ENCODE measurements at places on chromosomes 6 and 20.

- DNase-seq: no peak
These were observed 54.4 kb upstream of the SLCO4A1 start for GRCh38 chr20:62587757-62588402.

GRCh38 chr6:124143435-124143834, 339.8 kb downstream of the NKAIN2 start:
- DNase-seq: no peak

DNA sequence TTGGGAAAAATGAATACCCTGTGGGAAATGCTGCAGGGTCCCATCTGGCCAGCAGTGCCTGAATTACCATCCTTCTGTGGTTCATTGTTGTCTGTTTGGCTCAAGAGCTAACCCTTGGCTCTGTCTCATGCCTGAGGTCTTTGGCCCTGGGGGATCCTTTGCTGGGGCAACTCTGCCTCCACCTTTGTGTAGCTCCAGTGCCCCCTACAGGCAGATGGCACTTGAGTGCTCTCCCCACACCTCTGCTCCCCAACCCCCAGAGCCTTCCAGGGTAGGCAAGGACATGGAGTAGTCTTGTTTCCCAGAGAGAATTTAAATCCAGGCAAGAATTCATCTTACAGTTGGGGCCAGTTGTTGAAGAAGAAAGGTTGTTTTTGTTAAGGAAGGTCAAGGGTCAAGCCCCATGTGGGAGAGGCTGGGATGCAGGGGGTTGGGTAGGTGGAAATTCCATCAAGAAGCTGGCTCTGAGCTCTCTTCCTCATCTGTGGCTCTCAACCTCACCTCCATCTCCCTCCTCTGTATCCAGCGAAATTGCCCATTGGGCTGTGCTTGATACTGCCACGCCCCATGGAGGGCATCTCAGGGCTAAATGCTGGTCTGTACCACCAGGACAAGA, 44.2 kb downstream of the ZNF831 start:
- peak; percentile 79 for DNase-seq

GRCh38 chr6:105363100-105363754, 39.7 kb downstream of the PREP start:
- no peak for DNase-seq

DNA sequence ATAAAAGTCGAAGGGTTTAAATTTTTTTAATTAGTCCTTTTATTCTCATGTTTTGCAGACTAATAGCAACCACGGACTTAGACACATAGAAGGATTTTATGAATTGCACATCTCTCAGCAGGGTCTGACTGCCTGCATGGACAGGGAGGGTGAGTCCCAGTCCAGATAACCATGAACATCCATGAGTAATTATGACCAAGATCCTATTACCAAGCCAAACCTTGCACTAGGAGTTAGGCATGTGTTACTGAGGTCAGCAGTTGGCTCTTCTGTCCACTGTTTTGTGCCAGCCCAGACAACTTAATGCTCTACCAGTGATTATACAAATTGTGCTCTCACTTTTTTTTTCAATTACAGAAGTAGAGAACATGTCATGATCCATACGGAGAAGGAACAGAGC, 211.2 kb downstream of the MAFB start:
- DNase-seq: no peak

DNA sequence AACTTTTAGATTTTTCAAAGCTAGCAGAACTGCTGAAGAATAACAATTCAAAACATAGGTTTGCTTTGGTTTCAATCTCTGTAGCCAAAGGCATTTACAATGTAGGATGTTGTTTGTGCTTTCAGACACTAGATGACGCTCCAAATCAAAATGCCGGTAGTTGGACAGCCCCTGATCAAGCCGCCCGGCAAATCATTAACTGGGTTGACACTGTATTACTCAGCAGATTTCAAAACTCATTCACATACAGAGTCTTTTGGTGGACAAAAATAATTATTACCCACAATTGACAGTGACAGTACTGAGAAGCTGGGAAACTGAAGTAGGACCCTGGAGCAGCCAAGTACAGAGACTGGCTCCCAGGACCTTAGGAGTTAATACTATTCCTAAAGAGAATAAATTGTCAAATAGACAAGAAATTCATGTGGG, 21.3 kb upstream of the HFE start:
- DNase-seq: no peak

DNA sequence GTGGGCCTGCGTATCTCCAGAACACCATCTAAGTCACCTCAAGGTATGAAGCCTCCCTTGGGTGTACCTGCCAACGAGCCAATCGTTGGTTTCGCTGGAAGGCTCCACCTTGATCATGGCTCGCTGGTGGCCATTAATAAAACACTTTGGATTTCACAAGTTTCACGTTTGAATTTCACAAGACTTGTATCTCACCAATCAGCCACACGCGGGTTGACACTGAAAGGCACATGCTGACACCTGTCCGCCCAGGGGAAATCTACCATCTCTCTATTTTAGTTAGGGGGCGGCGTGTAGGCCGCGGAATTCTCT, 586 bp upstream of the HMGA1 start:
- DNase-seq: no peak

DNA sequence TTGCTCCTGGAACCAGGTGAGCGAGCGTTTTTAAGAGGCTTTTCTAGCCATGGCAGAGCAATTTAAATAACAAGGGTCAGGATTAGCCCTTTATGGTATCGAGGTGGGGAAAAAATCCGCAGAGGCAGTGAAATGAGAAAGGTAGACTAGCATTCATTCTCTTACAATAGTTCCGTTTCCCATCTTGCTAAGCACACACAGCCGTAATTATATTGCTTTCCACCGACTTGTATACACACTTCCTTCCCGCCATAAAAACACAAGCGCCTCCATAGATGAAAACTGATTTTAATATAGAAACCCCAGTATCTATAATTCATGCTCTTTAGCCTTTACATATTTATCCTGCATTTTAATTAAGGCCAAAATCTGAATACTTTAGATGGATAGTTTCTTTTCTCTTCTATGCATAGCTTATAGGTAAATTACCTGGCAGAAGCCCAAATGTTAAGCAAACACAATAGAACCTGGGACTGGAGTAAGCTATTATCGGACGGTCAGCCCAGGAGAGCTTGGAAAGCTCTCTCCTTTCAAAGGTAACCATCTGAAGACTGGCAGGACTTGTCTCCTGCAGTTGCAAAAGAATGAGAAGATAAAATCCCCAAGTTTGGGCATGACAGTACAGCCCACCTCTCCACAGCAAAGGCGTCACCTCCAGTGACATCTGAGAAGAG, 90.9 kb upstream of the MC3R start:
- no peak for DNase-seq

DNA sequence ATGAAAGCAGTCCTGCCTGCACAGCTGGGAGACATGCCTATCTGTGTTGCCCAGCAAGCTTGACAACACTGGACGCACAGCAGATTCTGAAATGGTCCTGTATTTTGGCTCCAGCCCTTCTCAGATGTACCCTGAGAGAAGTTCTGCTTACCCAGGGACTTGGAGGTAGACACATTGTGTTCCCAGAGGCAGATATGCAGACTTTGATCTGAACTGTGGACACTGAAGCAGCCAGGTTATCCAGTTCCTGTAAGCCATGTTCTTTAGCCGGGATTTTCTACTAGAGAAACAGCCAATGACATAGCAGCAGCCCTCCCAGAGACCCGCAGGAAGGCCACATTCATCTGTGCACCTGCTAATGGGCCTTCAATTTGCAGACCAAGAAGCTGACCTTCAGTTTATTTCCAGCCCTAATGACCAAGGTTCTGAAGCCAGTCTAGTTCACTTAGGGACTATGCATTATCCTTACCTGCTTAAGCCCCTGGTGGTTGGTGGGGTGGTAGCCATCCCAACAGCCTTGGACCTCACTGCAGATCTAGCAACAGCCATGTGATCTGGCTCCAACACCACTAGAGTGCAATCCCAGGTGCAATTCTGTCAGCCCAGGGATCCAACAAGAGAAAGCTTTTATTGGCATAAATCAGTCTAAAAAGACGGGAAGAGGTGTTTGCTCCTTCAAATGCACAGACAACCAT, 134.2 kb downstream of the MEI4 start:
- DNase-seq: no peak

DNA sequence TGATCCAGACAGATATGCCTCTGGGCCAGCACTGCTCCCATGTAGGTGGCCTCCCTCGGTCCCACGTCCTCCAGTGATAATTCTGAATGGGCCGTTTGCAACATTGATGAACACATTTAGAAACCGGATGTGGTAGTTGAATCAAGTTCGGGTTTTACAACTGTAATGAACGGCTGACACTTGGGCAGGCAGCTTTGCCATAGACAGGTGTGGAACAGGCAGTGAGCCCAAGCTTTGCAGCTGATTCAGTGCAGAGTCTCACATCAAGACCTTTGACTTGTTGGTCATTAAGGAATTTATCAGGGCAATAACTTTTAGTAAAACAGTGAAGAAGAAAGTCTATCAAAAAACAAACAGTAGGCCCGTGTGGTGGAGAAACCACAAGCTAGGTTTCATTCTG, 466.6 kb upstream of the AGPAT4 start:
- DNase-seq: no peak

DNA sequence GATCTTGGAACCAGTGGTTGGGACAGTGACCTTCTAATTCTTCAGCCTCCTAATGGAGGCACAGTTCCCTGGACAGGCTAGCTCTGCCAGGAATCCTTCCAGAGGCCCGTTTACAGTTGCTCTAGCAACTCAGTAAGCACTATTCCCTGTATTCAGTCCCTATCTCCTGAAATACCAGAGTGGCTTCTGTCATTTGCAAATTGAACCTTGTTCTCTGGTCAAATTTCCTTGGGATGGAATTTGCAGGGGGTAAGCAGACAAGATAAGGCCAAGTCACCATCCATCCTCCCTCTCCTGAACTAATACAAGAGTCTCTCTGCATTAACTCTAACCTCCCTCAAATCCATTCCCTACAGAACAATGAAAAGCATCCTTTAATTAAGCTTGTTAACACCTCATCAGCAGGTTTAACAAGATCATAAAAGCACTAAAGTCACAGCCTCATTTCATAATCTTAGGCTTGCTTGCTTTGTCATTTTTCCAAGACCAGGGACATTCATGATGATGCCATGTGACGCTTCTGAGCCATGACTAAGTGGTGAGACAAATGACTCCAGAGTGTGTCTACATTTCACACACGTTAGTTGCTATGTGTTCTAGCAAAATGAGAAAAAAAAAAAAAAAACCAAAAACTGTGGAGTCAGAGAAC, 37.1 kb downstream of the SLC22A23 start:
- DNase-seq: no peak

GRCh38 chr6:28208111-28208659, 16.9 kb upstream of the ZSCAN9 start:
- no peak for DNase-seq

DNA sequence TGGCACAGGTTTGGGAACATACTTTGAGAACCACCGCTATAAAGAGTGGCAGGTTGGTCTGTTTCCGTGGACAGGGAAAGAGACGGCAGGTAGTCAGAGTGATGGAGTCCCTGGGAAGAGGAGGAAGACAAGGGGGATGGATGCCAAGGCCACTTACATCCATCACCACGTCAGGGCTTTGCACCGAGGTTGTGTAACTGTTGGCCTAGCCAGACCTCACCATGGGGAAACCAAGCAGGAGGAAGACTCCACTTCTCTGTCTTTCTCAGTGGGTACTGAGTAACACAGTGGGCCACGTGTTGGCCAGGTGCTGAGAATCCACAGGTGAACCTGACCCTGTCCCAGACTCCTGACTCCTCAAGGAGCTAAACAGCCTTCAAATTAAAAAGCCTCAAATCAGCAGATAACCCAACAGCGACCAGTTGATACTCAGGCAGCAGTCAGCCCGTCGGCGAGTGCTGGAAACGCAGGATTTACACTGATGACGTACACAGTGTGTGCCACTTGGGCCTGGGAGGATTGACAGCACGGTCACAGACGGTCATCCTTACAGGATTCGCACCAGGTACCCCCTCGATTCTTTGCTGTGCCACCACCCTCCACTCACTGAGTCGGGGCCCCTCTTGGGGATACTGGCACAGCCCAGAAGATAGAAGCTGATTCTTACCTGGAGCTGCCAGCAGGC, 134.6 kb upstream of the SNX9 start:
- DNase-seq: no peak

DNA sequence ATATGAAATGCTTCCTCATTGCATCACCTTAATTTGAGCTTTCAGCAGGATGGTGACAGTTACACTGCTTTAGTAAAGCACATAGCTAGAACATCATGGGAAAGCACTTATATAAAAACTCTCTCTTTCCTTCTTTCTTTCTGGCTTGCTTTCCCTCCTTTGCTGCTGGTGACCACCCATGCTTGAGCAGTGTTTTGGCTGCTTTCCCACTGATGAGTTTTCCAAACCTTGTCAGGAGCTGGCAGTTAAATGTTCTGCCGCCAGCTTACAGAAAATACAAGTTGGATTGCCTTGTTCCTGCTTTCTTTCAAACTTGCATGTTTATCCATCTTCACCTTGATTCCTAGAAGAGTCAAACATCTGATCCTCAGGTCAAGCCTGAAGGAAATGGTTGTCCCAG, 323.9 kb downstream of the FOXA2 start:
- no peak for DNase-seq

- DNase-seq: no peak
These were observed 21.0 kb upstream of the RNF24 start for GRCh38 chr20:4036351-4036750.

DNA sequence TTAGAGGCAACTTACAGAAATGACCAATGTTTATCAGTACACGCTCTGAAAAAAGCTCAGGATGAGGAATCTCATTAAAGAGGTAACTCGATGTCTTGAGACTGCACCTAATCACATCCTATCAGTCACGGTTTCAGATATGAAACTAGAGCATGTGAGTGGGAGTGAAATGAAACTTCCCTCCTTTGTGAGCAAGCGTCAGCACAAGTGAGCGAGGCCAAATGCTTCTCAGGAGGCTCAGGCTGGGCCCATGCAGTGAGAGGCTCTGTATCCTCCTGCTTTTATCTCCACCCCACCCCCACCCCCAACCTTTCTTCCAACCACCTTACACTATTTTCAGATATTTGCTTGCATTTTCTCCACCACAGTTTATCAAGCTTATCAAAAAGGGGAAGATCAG, 140.8 kb upstream of the RIMS1 start:
- DNase-seq: no peak

- no peak for DNase-seq
These were observed 122.5 kb downstream of the COL9A1 start for GRCh38 chr6:70180183-70180900.

DNA sequence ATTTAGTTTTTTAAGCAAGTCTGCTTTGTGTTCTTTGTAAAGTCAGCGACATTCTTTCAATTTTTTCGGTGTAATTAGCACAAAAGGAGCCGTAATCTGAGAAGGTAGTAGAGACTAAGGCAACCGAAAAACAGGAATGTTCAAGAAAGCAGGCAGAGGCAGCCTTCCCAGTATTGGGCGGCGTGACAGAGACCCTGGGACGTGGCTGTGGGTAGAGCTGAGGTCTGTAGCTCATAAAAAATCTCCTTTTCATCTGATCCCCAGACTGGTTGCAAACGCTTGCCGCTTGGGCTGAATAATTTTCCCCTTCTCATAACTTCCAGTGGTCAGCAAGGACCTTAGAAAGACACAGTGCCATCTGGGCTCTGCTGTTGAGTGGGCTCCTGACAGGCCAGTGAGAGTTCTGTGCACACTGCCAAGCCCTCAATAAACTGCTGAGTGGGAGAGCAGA, 30.8 kb downstream of the GNAS start:
- DNase-seq: no peak

All from activated T-cell treated with anti-CD3 and anti-CD28 coated beads for 1 hour (primary cell).